A549 treated with DMSO at 1 μM for 4 hours (cell line): ENCODE measurements at places on chromosomes 13 and 19. TPM values are rescaled to one million over a fixed set of nuclear protein-coding genes. Genes with fewer than 3 reads are reported as not detected.

The TEAD2 gene
- 14.1 to 23.1 TPM (median 18.6 TPM) in 5 replicates for total RNA-seq

The PEAK3 gene
- total RNA-seq: not detected in 5 replicates

The MCEMP1 gene
- total RNA-seq: not detected in 5 replicates

The SIGLEC5 gene
- not detected in 5 replicates for total RNA-seq

The KCTD12 gene
- total RNA-seq: 1.9 to 2.7 TPM (median 2.3 TPM) in 5 replicates

The ZNF226 gene
- total RNA-seq: 18.2 to 24.9 TPM (median 21.5 TPM) in 5 replicates

The ADGRE1 gene
- 4.6 to 6.8 TPM (median 5.3 TPM) in 5 replicates for total RNA-seq

The RAP2A gene
- total RNA-seq: 4.6 to 7.4 TPM (median 7.0 TPM) in 5 replicates

The SHD gene
- total RNA-seq: 0.04 to 0.05 TPM in 2 of 5 replicates, not detected in the others

The NOVA2 gene
- 0.08 to 0.13 TPM (median 0.12 TPM) in 5 replicates for total RNA-seq

The DCT gene
- not detected in 5 replicates for total RNA-seq

The C5AR2 gene
- 0.44 to 1.1 TPM (median 0.87 TPM) in 5 replicates for total RNA-seq
